K562 (cell line): ENCODE measurements at places on chromosomes 6 and 20. TPM values are rescaled to one million over a fixed set of nuclear protein-coding genes. Genes with fewer than 3 reads are reported as not detected.

Gene ENPP1
- total RNA-seq: 0.22 and 0.27 TPM in 2 replicates

Gene SLC13A3
- 14.9 and 16.4 TPM in 2 replicates for total RNA-seq

- DNase-seq: no peak
Measured at GRCh38 chr20:53981752-53982437, 88.5 kb downstream of the BCAS1 start.

GRCh38 chr6:113995634-113996033 is 24.7 kb upstream of the HDAC2 start:
- DNase-seq: no peak

- DNase-seq: no peak
Measured at GRCh38 chr6:121857551-121857950, 422.1 kb downstream of the GJA1 start.

- no peak for DNase-seq
Measured at GRCh38 chr20:7841971-7842310, 98.3 kb downstream of the HAO1 start.

DNA sequence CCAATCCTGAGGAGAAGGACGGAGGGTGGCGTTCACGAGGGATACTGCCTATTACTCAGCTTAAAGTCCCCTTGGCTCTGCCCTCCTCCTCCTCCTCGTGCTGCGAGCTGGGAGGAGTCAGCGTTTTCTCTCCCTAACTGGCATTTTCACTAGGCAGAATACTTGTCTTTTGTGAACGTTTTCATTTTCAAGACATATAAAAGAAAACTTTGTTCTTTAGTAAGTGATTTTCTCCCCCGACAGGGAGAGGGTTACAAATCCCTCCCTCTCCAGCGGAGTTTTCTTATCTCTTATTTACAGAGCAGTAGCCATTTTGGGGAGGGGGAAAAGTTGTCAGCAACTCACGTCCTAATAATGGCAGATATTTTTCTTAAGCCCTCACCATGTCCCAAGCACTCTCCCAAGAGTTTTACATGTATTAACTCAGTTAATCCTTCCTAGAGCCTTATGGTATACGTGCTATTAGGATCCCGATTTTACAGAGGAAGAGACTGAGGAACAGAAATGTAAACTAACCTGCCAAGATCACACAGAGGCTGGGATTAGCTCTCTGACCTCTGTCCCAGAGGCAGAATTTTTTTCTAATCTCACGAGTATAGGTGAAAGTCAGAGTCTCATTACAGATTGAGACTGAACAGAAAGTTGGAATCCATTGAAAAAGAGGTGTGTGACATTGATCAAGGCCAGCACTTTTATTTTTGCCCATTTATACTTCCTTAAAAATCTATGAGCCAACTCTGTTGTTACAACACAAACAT is 30.0 kb upstream of the ZNF217 start:
- DNase-seq: peak; percentile 86

DNA sequence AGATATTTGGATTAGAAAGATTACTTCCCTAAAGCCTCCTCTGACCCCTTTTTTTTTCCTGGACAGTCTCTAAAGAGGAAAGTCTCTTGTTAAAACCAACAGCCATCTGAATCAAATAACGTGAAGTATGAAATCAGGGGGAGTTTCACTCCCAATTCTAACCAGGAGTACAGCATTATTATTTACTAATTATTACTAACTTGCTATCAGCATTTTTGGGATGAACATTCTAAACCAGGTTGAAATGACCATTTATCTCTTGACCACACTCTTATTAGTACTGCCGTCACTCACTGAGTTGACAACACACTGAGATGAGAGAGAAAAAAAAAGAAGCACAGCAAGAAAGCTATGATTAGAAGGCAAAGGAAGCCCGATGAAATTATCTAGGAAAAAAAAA is 114.4 kb upstream of the BCLAF1 start:
- DNase-seq: no peak

GRCh38 chr20:8320306-8320705 is 188.2 kb downstream of the PLCB1 start:
- no peak for DNase-seq

GRCh38 chr6:170176136-170176897 is 114.6 kb downstream of the DLL1 start:
- no peak for DNase-seq
